Neural progenitor cell (in vitro differentiated cells): ENCODE measurements at places on chromosomes 11 and 22.

GRCh38 chr11:58734681-58735490 is 3.1 kb upstream of the GLYAT start:
- no peak for DNase-seq

GRCh38 chr22:50218996-50219727 is 18.4 kb downstream of the SELENOO start:
- no peak for DNase-seq

DNA sequence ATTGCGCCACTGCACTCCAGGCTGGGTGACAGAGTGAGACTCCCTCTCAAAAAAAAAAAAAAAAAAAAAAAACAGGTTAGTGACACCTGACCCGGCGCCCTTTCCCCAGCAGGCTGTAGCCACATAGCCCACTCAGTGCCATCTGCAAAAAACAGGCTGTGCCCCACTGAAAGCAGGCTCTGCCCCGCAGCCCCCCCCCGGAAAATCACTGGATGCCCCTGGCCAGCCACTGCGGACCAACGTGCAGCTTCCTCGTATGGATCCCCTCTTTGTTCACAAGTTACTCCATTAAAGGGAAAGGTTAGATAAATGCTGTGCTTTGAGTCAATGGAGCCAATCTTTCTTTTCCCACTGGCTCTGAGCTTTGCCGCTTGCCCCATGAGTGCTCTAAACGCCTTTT is 660.3 kb downstream of the TBC1D22A start:
- no peak for DNase-seq

GRCh38 chr11:36356201-36356600 is 60.1 kb downstream of the PRR5L start:
- DNase-seq: no peak

DNA sequence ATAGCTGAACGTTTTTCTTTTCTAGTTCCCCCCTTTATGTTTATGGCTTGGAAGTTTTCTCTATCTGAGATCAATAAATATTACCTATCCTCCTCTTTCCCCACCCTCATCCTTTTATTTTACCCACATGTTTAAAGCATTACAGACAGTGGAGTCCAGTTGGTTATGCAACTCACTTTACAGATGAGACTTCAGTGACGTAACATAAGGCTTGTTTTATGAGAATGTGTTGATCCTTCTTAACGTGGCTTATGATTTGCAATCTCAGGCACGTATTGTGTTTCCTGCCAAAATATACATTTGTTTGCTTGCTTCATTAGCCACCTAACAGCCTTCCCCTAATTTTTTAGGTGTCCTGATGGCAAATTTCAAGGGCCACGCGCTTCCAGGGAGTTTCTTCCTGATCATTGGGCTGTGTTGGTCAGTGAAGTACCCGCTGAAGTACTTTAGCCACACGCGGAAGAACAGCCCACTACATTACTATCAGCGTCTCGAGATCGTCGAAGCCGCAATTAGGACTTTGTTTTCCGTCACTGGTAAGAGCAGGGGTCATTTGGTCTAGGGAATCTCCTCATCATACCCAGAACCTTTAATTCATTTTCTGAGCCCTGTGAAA is 36.6 kb downstream of the TMEM45B start:
- no peak for DNase-seq

- no peak for DNase-seq
Measured at GRCh38 chr22:36830601-36831000, 13.8 kb upstream of the PVALB start.

DNA sequence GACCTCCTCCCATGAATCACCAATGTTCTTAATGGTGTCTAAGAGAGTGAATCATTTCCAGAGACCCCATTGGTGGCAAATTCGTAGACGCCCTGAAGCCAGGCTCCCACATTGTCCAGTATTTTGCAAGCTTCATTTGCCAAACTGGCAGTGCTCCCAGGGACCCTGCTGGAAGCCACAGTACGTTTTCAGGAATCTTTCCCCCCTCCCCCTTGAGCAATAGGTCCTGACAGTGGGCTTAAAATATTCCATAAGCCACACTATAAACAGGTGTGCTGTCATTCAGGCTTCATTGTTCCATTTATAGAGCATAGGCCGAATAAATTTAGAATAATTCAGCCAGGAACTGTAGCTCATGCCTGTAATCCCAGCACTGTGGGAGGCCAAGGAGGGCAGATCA is 125.3 kb downstream of the MORC2 start:
- no peak for DNase-seq

DNA sequence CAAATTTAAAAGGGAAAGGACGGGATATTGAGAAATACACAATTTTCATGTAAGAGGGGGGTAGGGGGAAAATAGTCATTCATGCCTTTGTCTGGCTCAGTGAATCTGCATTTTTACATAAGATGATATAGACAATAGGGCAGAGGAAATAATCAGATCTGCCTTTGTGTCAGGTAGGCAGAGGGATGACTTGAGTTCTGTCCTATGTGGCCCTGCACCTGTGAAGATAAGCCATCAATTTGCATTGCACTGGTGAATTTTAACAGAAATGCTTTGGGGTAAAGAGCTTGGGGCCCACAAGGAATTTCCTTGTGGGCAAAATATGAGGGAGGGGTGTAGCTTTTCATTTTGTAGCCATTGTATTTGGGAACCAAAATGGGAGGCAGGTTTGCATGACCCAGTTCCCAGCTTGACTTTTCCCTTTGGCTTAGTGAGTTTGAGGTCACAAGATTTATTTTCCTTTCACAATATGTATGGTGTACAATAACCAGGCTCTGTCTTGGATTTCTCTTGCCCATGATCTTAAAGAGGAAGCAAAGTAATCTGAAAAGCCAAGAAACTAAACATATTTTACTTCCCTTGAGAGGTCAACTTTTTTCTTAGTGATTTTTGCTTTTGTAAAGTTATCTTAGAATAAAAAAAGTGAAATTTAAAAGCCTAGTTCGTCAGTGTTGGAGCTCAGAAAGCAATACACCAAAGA is 77.7 kb upstream of the SORL1 start:
- no peak for DNase-seq

DNA sequence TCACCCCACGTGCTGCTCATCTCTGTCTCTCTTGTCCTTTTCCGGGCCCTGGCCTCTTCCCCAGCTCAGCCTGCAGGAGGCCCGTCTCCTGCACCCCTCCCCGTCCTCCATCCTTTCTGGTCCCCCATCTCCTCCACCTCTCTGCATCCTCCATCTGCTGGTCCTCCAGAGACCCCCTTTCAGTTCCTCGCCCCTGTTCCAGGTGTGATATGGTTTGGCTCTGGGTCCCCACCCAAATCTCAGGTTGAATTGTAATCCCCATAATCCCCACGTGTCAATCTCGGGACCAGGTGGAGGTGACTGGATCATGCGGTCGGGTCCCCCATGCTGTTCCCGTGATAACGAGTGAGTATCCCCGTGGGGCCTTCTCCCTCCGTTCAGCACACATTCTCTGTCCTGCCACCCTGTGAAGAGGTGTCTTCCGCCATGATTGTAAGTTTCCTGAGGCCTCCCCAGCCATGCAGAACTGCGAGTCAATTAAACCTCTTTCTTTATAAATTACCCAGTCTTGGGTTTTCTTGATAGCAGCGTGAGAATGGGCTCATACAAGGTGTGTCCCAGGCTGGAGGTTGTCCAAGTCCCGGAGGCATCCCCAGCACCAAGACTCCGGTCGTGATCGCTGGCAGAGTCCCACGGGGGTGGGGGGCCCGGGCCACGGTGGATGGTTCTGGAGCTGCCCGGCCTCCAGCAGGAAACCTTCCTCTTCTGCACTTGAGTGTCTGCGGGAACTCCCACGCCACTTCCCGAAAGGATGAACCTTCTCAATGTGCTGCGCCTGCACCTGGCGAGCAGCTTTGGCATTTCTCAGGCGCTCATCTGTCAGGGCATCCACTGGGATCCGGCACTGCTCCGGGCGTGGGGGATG is 29.0 kb upstream of the TOLLIP start:
- no peak for DNase-seq

DNA sequence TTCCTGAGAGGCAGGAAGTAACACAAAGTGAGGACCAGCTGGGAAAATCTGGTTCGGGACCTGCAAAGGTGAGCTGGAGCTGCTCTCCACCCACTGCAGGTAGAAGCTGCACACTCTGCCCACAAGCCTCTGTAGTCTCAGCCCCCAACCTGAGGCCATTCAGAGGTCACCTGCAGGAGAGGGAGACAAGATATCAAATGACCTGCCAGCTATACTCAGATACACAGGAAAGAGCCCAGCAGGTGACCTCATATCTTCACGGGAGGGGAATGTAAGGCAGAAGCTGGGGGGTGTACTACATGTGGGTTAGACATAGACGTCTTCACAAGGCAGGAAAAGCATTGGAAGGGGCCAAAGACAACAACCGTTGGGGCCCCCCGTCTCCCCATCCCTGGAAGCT is 86.1 kb downstream of the APIP start:
- no peak for DNase-seq

GRCh38 chr22:47107431-47107830 is 345.0 kb downstream of the TBC1D22A start:
- DNase-seq: no peak

DNA sequence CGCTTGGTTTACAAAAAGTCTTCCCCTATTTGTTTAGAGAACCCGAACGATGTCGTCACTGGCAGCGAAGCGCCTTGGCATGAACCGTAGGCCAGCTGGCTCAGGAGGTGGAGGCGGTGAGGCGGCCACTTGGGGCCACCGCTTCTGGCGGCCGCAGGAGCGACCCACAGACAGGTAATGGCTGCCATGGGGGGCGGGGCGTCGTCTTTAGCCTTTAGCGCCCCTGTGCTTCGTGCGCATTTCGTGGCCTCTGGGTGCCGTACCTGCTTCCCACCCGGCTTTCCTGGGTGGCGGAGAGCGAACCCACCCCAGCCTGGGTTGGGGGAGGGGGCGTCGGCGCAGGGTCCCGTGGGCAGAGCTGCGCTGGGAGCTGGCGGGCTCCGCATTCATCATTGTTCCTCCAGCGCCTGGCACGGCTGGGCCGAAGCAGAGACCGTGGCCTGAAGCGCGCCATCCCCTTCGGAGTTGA is 469 bp upstream of the OSBP2 start:
- DNase-seq: peak; percentile 70

DNA sequence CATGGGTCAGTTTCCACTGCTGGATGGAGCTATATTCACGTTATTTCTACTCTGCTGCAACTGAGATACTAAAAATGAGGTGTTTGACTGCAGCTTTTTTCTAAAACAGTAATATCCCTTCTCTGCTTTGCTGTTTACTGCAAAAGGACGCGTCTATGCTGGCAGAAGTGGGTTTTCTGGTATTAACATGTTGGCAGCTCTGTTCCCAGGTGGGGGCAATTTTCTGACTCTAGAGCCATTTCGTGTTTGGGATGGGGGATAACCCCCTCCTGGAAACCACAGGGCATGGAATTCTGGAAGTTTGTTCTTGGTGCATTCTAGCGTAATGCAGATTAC is 4.9 kb downstream of the GRK2 start:
- no peak for DNase-seq

DNA sequence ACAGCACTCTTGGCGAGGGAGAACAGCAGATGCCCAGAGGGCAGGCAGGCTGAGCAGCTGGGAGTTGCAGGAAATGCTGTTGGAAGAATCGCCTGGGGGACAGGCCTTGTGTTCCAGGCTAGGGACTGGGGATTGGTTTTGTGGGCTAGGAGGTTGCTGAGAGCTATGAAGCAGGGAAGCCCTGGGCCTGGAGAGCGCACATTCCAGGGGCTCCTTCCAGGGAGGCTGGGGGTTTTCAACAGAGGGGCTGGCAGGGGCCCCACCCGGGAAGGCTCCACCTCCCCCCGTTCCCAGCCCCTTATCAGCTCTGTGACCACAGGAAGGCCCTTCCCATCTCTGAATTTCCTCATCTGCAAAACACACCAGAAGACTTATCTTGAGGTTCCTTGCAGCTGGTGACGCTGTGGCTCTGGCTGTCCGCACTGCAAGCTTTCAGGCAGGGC is 21.7 kb downstream of the WNT11 start:
- DNase-seq: no peak

- DNase-seq: no peak
Measured at GRCh38 chr22:17102297-17102667, 17.5 kb downstream of the IL17RA start.
